Fibroblast of skin of abdomen (primary cell): ENCODE measurements at places on chromosomes 12 and 14.

- DNase-seq = no peak
Observed at GRCh38 chr12:30630076-30630978, 65.3 kb downstream of the IPO8 start.

GRCh38 chr12:101784376-101784775 lies 45.1 kb upstream of the SYCP3 start:
- DNase-seq = no peak

DNA sequence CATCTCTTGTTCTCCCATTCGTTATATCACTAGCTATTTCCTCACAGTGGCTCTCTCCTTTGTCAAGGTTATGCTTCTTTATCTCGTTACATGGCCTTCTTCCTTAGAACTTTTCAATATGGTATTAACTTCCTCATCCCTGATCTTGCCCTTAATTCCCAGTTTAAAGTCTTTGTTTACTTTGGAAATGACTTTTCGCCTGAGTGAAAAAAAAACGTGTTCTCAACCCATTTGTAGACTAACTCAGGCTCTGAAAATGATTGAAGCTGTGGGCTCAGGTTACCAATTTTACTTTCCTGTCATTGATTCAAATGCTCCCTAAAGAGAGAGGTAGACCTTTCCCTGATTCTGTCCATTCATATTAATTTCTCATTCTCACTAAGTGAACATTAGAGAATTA lies 135.2 kb downstream of the NUBPL start:
- DNase-seq = no peak

DNA sequence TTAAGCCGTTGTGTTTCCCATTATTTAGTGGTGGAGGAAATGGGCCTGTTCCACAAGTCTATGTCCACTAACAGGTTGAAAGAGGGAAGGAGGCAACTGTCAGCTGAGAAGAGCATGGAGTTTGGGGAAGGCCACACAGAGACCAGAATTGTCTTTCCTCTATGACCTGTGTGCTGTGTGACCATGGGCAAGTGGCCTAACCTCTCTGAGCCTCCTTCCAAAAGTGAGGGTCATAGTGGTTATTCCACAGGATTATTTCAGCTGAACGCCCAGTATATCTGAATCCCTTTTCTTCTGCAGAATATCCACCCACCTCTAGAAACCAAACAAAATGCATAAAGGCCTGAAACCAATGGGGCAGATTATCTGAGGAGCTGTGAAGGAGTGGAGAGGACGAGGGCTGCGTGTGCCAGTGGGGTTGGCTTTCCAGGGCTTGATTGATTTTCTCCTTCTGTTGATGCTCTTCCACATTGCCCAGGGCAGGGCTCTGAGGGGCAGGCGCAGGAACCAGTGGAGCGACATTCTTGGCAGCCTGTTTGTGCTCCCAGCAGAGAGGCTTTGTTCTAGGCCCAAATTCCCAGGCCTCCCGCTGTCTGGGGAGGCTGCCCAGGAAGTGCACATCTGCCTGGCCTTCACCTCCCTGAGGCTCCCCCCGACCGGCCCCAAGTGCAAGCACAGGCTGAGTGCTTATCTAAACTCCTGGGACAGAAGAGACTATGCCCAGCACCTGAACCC lies 452.7 kb downstream of the BCL11B start:
- no peak for DNase-seq

GRCh38 chr14:42293180-42293579 lies 686.5 kb downstream of the LRFN5 start:
- DNase-seq = no peak

DNA sequence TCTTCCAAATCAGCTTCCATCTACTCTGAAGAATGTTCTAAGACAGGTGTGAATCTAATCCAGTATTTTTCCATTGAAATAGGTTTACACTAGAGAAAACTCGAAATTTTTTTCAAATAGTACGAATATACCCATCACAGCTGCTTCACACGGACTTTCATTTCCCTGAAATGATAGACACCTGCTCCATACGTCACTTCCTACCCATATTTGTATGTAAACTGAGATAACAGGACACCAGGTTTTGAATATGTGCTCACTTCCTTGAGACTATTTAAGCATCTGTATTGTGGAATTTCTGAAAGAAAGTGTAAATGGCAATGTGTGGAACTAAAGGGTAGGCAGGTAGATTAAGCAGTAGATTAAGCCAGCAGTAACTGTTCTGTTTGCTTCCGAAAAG lies 13.4 kb upstream of the ITPR2 start:
- DNase-seq = no peak

DNA sequence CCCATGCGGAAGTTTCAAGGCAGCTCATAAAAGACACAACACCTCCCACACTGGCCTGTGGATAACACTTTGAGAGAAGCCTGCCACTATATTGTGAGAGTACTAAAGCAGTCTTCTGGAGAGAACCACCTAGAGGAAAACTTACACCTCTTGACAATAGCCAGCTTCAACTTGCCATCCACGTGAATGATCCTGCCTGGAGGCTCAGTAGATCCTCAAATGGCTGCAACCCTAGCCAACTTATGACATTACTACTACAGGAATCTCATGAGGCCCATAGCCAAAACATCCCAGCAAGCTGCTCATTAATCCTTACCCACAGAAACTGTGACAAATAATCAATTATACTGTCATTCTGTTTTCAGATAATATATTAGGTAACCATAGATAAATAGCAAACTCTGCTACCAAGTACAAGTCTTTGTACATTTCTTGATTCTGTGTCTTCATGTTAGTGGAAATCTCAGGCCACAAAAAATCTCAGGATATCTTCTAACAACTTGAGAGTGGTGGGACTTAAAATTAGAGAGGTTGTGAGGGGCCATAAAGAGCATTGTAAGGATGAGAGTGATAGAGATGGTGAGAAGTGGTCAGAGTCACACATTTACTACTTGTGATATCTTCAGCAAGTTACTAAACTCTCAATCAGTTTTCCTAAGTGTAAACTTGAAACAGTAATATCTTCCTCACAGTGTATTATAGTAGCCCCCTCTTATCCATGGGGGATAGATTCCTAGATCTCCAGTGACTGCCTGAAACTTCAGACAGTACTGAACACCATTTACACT lies 368.0 kb downstream of the C12orf50 start:
- DNase-seq = peak; percentile 48

- peak; percentile 20 for DNase-seq
Observed at GRCh38 chr12:51156245-51156765, 16.6 kb downstream of the TFCP2 start.

DNA sequence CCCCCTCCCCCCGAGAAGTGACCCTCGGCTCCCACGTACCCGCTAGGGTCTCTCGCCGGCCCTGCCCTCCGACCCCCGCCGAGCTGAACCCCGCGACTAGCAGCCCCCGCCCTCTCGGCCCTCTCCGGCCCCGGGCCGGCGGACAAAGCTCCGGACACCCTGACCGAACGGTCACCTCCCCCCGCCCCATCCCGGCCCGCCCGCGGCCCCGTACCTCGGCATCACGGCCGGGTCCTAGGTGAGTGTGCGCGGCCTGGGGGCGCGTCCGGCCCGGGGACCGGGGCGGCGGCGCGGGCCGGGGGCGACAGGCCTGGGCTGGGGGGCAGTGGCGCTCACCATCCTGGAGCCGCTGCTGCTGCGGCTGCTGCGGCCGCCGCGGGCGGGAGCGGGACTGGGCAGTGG lies at the start of gene FIGNL2:
Gene FIGNL2 (minus strand): TSS at position 393 of the 402 bp plus-strand sequence. CDS start 26,305 bp downstream, outside the sequence.
- DNase-seq = no peak

- DNase-seq = no peak
Observed at GRCh38 chr12:5343711-5344110, 88.2 kb upstream of the NTF3 start.

- peak; percentile 75 for DNase-seq
Observed at GRCh38 chr12:70052931-70053497, 190.2 kb upstream of the CNOT2 start.

GRCh38 chr14:49907186-49907585 lies 14.3 kb downstream of the ARF6 start:
- DNase-seq = no peak

DNA sequence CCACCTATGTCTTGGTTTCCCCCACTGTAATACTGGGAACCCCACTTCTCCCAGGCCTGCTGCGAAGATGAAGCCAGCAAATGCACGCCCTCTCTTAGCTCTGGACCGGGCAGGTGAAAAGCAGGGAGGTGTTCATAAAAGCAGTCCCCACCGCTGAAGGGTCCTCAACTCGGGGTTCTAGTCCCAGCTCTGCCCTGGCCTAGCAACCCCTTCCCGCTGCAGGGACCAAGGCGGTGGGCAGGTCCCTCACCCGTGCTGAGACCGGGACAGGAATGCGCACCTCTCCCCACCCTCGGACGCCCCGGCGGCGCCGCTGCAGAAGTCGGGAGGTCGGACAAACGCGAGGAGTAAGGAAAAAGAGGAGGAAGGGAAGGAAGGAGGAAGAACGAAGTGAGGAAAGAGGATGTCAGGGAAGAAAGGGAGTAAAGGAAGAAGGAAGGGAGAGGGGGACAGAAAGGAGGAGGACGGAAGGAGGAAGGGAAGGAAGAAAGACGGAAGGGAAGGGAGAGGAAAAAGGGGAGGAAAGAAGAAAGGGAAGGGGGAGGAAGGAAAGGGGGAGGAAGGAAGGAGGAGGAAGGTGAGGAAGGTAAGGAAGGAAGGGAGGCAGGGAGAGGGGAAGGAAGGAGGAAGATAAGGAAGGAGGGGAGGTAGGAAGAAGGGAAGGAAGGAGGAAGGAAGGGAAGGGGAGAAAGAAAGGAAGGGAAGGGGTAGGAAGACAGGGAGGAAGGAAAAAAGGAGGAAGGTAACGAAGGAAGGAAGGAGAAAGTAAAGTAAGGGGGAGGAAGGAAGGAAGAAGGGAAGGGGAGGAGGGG lies 701 bp downstream of the SPRING1 start:
- no peak for DNase-seq

GRCh38 chr12:76830436-76830835 lies 48.4 kb downstream of the CSRP2 start:
- DNase-seq = peak; percentile 21

- DNase-seq = no peak
Observed at GRCh38 chr14:69713993-69714679, 52.8 kb upstream of the SRSF5 start.

DNA sequence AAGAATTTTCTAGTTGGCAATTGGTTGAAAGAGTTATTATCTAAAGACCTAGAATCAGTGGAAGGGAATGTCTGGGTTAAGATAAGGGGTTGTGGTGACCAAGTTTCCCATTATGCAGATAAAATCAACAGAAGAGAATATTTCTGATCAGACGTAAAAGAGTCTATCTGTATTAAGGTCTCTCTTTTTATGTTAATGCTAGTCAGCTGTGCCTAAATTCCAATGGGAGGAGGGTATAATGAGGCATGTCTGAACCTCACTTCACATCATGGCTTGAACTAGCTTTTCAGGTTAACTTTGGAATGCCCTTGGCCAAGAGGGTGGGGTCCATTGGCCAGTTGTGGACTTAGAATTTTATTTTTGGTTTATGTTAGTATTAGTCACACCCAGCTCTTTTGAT lies 34.3 kb upstream of the CHST11 start:
- DNase-seq = peak; percentile 2

GRCh38 chr12:132162508-132163031 lies 18.3 kb downstream of the NOC4L start:
- peak; percentile 63 for DNase-seq

DNA sequence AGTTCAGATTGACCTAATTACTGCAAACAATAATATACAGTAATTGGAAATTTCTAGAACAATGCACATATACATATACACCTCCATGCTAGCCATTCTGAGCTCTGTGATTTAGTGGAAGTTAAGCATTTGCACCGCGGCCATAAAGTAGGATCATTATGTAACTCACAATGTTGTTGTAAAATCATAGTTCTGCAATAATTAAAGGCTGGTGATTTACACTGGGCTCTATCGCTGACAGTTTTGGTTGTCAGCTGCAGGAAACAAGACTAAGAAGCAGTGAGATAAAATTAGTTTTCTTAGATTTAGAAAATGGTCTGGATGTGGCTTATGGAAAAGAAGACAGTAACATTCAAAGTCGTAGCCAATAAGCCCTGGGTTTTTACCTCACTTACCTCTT lies 776.3 kb downstream of the TMEM121 start:
- no peak for DNase-seq

DNA sequence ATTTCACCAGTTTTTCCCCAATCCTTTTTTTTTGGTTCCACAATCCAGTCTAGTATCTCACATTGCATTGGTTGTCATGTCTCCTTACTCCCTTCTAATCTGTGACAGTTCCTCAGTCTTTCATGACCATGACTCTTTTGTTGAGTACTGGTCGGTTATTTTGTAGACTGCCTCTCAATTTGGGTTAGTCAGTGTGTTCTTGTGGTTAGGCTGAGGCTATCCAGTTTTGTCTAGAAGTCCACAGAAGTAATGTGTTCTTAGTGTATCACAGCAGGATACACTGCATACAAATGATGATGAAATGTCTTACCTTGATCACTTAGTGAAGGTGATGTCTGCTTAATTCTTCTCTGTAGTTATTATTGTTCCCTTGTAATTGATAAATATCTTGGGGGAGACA lies 24.8 kb downstream of the PELI2 start:
- DNase-seq = no peak

GRCh38 chr12:110244829-110245228 lies 36.2 kb upstream of the ATP2A2 start:
- DNase-seq = no peak

GRCh38 chr12:123398177-123398549 lies 14.2 kb downstream of the KMT5A start:
- DNase-seq = no peak

GRCh38 chr12:58189030-58189429 lies 247.7 kb downstream of the ATP23 start:
- DNase-seq = no peak

- no peak for DNase-seq
Observed at GRCh38 chr12:119685375-119685774, 17.4 kb downstream of the PRKAB1 start.

DNA sequence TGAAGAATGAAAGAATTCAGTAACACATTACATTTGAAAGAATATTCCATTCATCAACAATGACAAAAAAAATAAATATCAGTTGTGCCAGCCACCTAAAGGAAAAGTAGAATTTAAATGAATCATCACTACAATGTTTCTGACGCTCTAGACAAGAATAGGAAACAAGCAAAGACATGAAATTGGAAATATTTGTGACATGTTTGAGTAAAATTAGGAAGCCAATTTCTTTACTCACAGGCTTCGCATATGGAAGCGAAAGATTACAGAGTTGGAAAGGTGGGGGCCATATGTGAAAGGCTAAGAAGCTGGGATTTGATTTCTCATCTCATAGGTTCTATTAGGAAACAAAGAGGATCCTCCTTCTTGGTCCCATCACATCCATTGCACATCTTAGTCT lies 279.0 kb downstream of the IPO8 start:
- DNase-seq = no peak

DNA sequence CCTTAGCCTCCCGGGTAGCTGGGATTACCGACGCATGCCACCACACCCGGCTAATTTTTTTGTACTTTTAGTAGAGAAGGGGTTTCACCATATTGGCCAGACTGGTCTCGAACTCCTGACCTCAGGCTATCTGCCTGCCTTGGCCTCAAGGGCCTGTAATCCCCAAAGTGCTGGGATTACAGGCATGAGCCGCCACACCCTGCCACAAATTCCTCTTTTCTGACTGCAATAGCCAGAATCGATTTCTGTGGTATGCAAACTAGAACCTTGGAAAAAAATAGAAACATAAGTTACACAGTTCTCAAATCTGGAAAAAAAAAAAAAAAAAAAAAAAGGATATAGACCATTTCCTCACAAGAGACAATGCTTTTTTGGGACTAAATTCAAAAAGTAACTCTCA lies 184.6 kb upstream of the EGLN3 start:
- DNase-seq = no peak
